ENCODE measurements at places on chromosomes 12 and 14. TPM values are rescaled to one million over a fixed set of nuclear protein-coding genes. Genes with fewer than 3 reads are reported as not detected.

Gene PRR4
- 7.9 TPM for total RNA-seq

Gene USP5
- total RNA-seq, result 246 TPM

DNA sequence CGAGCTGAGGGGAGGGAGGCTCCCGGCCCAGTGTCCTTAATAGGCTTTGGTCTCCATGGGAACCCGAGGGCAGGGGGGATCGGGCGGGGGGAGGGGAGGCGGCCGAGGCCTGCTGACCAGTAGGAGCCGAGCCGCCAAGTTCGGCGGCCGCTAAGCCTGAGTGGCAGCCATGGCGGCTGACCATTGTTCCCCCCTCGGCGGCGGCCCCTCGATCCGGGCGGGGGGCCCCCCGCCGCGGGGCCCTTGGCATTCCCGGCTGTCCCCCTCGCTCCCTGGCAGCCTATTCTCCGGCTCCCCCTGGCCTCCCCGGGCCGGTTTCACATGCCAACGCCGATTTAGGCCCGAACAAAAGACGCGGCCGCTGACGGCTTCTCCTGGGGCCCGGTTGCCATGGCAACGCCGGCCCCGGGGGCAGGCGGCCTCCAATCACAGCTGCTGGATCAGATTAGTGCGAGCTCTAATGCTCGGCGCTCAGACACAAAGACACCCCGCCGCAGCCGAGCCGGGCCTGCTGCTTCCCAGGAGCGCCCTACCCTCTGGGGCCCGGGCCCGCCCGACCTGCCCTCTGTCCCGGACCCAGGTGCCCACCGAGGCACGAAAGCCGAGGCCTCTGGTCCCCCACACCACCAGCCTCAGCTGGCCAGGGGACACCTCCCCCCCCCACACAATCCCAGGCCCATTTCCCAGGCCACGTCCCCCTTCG is 7.3 kb downstream of the MSI1 start:
- DNase-seq, result peak; percentile 99

DNA sequence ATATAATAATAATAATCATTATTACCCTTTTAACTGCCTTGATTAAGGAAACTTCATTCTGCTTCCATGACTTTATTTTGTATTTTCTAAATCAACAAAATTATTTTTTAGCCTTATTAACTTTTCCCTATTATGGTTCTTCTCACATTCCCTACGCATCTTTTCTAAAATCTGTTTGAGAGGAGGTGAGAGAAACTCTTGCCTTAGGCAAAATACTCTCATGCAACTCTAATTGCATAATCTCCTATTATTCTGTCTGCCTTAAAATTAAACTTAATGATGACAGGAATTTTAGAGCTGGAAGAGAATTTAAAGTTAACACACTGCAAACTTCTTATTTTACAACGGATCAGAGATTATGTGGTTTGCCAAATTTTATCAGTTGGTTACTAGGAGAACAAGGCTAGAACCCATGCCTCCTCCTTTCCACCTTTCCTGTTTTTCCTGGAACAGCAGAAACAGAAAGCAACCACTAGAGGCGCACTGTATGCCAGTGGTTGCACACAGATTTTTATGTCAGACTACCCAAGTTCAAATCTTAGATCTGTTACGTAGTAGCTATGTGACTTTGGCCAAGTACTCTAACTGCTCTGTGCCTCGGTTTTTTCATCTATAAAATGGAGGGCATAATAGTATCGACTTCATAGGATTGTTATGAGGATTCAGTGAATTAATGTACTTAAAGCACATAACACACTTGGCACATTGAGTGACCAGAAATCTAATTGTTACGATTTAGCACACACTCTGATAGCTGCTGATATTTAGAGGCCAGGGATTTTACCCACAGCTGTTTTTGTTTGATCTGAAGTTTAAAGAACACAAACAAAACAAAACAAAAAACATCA is 4.3 kb upstream of the BRMS1L start:
- no peak for DNase-seq

DNA sequence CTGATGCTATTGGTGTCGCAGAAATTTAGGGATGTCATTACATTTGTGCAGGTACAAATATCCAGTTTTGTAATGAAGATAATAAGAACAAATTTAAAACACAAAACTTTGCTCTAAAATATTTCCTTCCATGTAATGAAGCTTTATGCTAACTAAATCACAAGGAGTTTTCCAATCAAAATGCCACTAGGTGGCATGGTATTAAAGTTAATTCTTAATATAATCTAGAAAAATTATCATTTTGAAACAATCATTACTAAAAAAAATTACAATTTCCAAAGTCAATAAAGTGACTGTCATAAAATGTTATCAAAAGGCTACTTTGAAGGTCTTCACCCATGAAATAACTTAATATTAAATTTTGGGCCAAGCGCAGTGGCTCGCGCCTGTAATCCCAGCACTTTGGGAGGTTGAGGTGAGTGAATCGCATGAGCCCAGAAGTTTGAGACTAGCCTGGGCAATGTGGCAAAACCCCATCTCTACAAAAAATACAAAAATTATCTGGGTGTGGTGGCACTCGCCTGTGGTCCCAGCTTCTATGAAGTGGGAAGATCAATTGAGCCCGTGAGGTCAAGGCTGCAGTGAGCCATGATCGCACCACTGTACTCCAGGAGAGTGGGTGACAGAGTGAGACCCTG is 77.4 kb downstream of the KIF21A start:
- DNase-seq, result no peak

Gene PAPLN
- 14.5 TPM for total RNA-seq

GRCh38 chr14:22433069-22433468 is 156.0 kb downstream of the DAD1 start:
- peak; percentile 10 for DNase-seq

DNA sequence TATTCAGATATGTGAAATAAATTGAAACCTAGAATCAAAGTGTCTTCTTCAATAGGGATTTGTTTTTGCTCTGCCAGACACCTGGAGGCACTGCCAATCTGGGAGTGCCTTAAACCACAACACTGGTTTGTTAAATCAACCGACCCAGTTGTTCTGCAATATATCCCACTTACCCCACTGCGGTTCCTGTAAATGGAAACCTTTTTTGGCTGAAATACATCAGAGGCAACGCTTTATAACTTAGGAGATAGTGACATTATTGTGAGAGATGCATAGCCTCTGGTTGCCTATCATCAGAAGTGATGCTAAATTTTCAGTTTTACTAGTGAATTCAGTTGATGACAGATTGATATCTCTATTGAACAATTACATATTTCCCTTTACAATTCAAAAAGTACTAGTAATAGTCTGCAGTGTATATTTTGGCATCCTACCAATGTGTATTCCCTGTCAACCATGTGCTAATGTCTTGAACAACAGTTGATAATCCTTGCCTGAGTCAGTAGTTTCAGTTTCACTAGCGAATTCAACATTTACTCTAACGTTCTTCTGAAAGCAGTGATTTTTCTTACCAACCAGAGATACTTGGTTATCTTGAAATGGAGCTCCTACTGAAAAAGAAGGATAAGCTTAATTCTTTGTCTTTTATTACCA is 30.5 kb downstream of the PPP2R5C start:
- no peak for DNase-seq

- no peak for DNase-seq
Measured at GRCh38 chr14:47637753-47638152, 37.7 kb downstream of the MDGA2 start.

DNA sequence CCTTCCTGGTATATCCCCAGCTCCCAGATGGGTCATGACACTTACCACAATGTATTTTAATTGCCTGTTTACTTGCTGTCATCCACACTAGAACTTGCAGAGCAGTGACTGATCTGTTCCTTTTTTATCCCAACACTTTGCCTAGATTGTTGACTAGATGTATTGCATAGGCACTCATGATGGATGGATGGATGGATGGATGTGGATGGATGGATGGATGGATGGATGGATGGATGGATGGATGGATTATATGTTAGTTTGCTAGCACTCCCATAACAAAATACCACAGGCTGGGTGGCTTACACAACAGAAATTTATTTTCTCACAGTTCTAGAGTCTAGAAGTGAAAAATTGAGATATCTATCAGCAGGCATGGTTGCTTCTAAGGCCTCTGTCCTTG is 8.7 kb upstream of the CKAP4 start:
- no peak for DNase-seq

Gene ANG
- total RNA-seq, result 20.1 TPM

DNA sequence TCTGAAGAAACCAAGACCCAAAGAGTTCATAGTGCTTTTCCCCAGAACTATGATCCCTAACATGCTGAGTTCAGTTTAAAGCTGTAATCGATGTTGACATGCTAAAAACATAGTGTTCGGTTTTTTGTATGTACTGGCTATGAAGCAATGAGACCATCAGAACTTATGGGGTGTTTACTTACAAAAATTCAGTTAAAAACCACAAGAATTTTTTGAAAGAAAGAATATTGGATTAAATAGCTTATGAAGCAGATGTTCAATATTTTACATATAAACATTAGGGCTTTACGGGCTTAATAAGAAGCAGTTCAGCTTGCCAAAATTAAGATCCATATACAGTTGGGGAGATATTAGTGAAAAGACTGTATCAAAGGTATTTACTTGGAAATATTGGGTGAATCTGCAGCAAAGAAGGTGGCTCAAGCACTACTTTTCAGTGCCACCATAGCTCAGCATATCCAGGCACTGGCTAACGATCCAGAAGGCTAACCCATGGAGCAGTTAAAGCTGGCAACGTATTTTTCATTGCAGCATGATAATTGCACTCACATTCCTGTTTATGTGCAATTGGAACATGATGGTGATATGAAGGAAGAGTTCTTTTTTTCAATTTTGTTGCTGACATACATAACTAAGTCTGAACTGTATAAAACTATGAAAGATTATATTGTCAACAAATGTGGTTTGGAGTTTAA is 125.9 kb downstream of the EFCAB11 start:
- DNase-seq, result no peak

- no peak for DNase-seq
Measured at GRCh38 chr14:69010648-69011047, 31.5 kb upstream of the ACTN1 start.

Gene FAM186B
- total RNA-seq, result 0.26 TPM

DNA sequence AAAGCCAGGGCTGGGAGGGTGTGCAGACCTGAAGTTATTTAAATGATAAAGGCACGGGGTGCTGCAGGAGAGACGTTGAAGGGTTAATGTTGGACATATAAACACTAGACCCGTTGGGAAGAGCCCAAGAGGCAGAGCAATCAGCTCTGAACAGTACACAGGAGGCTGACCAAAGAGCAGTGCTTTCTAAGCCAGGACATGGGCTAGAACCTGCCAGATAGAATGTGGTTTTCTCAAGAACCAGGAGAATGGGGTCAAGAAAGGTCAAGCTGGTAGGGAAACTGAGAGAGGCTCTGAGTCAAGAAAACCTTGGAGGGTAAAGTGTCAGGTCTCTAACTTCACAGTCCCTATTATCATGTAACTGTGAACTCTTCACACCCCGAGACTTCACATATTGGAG is 143.2 kb upstream of the EEA1 start:
- peak; percentile 35 for DNase-seq

- no peak for DNase-seq
Measured at GRCh38 chr14:91361233-91361811, 56.3 kb downstream of the CCDC88C start.

- DNase-seq, result no peak
Measured at GRCh38 chr12:45827974-45828373, 98.5 kb downstream of the ARID2 start.

GRCh38 chr12:28536088-28536487 is 345.8 kb downstream of the CCDC91 start:
- no peak for DNase-seq

- DNase-seq, result no peak
Measured at GRCh38 chr12:58117201-58117600, 175.8 kb downstream of the ATP23 start.

- DNase-seq, result no peak
Measured at GRCh38 chr14:92945544-92945943, 22.6 kb downstream of the CHGA start.

DNA sequence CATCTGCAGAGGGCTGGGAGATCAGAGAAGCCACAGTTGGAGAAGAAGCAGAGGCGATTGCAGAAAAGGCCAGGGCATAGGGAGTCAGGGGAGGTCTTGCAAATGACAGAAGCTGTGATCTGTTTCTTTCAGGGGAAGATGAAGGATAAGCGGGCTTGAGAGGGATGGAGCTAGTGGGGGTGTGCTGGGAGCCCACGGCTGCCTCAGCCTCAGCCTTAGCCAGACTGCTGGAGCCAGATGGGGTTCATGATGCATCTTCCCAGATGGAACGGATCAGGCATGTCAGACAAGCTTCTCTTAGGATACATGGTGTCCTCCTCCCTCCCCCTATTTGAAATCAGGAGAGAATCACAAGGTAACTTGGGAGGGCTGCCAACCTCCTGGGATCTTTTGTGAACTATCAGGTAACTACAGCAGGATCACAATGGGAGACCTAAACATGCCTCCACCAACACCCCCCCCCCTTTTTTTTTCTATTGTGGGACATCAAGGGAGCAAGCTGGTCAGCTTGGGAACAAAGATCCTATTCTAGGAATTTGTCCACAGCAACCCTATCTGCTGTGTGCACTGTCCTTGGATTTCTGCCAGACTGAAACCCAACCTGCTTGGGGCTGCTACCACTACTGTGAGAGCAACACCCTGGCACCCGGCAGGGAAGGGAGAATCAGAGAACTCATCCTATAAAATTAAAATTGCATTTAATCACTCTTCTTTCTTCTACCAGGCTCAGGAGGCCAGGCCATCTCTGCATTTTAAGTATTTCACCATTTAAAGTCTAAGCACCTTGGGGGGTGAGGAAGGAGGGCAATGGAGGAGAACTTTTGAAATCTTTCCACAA is 10.7 kb upstream of the ATP2A2 start:
- DNase-seq, result peak; percentile 66

- no peak for DNase-seq
Measured at GRCh38 chr12:120562906-120563305, 18.3 kb downstream of the POP5 start.

Gene TCTN1
- 20.1 TPM for total RNA-seq

GRCh38 chr12:115990241-115990640 is 287.3 kb downstream of the MED13L start:
- no peak for DNase-seq

DNA sequence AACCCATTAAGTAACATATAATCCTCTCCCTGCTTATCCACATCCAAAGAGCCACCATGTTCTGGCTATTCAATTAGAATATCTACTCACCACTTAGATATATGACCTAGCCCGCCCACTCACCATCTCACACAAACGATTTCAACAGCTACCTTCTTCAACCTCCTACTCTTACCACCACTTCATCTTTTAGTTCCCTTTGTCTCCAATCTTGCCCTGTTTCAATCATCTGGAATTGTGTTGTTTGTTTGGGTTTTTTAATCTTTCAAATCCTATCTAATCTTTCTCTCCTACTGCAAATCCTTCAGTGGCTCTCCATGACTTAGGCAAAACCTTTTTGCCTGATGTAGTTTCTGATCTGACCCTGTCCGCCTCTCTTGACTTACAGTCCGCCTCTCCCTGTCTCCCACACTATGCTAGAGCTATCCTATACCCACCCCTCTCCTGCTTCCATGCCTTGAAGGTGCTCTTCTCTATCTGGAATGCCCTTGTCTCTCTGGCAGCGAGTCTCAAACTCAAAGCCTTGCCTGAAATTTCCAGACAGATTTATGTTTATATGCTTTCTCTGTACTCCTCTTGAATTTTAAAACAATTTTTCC is 161.0 kb upstream of the CRY1 start:
- no peak for DNase-seq

Gene LGR5
- 34.4 TPM for total RNA-seq
